ENCODE measurements at places on chromosomes 16 and 17. TPM values are rescaled to one million over a fixed set of nuclear protein-coding genes. Genes with fewer than 3 reads are reported as not detected.

Gene WSCD1
- 5.1 TPM for total RNA-seq

Gene RGS9
- total RNA-seq = 20.0 TPM

Gene GLG1
- 103 TPM for total RNA-seq

Gene OR3A3
- total RNA-seq = 5.3 TPM

Gene TNFRSF13B
- total RNA-seq = not detected

Gene VPS4A
- 44.5 TPM for total RNA-seq

Data from umbilical cord (tissue), 2 donors.